ENCODE measurements at places on chromosomes 6 and 20.

DNA sequence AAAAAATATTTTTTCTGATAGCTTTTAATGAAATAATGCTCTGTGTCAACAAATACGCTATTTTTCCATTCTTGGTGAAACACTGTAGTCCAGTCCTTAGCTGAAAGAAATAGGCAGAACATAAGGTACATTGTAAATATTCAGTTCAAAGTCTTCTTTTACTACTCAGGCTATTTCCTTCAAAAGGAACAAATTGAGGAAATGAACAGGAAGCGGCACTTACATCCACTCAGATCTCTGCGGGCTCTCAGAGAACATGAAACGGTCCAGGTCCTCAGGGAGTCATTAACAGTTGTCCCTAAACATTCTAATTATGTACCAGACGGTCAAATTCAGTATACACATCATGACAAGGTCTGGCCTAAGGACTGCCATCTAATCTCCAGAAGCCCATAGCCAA is 212.6 kb downstream of the KIF16B start:
- no peak for DNase-seq

DNA sequence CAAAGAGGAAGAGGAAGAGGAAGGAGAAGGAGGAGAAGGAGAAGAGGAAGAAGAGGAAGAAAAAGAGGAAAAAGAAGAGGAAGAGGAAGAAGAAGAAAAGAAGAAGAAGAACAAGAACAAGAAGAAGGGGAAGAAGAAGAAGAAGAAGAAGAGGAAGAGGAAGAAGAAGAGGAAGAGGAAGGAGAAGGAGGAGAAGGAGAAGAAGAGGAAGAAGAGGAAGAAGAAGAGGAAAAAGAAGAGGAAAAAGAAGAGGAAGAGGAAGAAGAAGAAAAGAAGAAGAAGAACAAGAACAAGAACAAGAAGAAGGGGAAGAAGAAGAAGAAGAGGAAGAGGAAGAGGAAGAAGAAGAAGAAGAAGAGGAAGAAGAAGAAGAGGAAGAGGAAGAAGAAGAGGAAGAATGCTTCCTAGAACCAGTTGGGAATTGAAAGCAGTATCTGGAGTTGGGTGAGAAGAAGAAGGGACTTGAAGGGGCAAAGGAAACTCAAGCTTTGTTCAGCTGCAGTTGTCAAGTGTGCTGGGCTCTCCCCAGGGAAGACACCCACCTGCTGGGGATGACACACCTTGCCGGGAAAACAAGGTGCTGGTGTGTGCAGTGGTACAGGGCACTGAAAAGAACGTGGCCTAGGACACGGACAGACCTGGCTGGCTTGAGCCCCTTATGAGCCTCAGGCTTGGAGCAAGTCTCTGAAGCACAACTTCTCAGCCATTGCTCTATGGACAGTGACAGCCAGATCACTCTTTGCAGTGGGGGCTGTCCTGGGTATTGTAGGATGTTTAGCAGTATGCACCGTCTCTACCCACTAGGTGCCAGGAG is 30.1 kb upstream of the ARFGEF2 start:
- no peak for DNase-seq

DNA sequence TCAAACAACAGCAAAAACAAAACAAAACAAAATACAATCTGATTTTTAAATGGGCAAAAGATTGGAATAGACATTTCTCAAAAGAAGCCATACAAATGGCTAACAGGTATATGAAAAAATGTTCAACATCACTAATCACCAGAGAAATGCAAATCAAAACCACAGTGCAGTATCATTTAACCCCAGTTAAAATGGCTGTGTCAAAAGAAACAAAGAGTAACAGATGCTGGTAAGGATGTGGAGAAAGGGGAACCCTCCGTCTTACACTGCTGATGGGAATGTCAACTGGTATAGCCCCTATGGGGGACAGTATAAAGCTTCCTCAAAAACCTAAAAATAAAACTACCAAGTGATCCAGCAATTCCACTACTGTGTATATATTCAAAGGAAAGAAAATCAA is 10.9 kb upstream of the NELFCD start:
- no peak for DNase-seq

DNA sequence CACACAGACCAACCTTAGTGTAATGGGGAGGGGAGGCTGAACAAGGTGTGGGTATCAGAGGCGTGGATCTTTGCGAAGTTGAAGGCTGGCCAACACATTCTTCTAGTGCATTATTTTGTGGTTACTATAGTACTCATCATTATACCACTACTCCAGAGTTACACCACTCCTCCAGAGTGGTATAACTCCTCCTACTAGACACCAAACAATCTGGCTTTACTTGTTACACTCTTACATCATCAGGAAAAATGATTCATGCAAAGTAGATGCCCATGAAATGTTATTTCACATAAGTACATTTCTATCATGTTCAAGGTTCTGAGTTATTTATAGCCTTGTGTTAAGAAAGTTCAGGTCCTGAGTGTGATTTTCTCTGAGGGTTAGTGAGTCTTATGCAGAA is 443.1 kb upstream of the OPRM1 start:
- peak; percentile 1 for DNase-seq

Measured in cardiac fibroblast (primary cell).